ENCODE measurements at places on chromosomes 5 and 9.

DNA sequence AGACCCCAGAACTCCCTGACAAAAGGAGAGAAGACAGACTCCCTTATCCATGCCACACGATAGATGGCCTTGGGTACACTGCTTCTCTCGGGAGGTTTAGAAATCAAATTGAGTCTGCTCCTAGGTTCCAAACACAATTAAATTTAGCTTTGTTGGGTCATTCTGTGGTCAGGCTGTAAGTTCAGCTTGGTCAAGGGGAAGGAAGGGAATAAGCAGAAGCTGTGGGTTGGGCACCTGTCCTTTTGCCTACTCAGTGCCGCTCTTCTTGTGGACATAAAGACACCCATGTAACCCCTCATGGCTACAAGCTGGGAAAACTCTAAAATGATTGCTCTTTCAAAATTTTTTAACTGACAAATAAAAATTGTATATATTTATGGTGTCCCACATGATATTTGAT, 19.1 kb upstream of the AK3 start:
- DNase-seq, result no peak

DNA sequence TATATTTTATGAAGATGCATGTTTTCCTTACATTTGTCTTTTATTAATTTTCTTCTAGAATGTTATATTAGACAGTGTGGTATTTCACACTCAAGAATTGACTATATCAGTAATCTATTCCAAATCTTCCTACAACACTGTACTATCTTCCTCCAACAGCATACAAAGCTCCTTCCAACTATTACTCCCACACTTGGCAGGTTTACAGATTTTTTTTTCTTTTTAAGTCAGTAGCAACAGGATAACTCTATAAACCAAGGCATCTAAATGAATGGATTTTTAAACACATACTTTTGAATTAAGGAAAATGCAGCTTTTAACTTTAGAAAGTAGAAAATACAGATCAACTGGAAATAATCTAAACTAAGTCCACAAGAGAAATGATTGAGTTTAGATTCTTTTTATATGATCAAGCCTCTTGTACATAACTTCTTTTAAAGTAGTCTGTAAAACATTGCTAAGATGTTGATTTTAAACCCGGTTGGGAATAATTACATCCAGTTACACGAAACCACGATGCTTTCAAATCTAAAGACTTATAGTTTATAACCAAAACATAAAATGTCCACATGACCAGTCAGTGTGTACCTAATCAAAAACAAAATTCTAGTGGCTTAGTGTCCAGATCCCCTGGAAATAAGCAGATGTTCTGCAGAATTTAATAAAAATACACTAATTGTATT, 281.6 kb downstream of the ADAMTS6 start:
- no peak for DNase-seq

GRCh38 chr5:156339139-156339841, 12.3 kb downstream of the SGCD start:
- no peak for DNase-seq

DNA sequence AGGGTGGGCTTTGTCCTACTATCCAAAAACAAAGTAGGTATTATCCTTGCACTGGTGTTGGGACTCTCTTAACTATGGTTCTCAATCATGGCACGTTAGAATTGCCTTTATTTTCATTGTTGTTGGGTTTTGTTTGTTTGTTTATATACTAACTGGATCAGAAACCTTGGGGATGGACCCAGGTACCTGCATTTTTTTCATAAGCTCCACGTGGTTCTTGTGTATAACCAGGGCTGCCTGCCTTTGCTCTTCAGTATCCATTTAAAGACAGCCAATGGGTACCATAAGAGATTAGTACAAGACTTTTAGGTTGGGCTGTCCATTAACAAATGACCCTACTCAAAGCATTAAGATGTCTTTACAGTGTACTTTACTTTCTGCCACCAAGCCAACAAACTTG, 2.5 kb upstream of the SSBP2 start:
- DNase-seq, result no peak

DNA sequence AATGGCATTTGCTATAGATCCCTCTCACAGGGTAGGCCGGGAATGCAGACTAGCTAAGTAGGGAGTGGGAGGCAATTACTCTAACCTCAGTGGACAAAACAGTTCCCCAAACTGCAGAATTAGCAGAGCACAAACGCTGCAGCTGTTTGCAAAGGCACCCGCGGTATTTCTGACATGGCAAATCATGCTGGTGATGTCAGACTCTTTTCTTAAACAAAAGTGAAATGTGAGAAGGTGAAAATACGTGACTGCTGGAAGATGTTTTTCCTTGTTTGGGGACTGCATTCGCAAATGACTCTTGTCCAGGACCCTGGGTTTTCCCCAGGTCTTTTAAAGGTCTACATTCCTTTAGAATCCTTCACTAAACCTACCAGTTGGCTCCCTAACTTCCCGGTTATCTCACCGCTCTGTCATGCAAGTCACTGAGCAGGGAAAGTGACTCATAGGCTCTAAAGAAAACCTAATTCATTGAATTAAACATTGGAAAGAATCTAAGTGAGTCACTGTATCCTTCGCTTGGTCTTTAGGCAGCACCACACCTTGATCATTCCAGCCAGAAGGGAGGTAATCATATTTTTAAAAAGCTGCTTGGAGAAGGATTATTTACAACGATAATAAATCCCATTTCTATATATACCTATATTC, 91.5 kb upstream of the DNAH5 start:
- DNase-seq, result no peak

- no peak for DNase-seq
These were observed 6.2 kb upstream of the OLFM1 start for GRCh38 chr9:135081264-135081660.

GRCh38 chr5:80254767-80255430, 949 bp downstream of the SERINC5 start:
- DNase-seq, result no peak

- no peak for DNase-seq
These were observed 63.9 kb downstream of the TTC39B start for GRCh38 chr9:15243081-15243480.
